ENCODE measurements at places on chromosomes 3 and 15. TPM values are rescaled to one million over a fixed set of nuclear protein-coding genes. Genes with fewer than 3 reads are reported as not detected.

- DNase-seq, result no peak
Observed at GRCh38 chr3:42720126-42720525, 17.5 kb upstream of the HHATL start.

DNA sequence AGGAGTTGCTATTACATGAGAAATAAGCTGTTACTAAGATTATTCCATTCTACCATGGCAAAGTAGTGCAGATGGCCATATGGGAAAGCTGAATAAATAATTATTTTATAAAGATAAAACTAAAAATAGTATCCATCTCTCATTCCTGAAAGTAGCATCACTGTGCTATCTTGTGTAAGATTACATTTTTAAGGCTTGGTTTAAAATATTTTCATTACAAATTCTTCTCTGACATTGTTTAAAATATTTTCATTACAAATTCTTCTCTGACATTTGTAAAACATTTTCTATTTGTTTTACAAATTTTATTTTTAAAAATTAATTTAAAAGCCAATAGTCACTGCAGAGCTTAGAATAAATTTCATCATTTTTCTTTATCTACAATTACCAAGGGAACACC lies 665.5 kb upstream of the NAALADL2 start:
- no peak for DNase-seq

The ZNF80 gene
- polyA plus RNA-seq, result not detected

GRCh38 chr15:37112971-37113670 lies 12.8 kb upstream of the MEIS2 start:
- no peak for DNase-seq

The CHRNA3 gene
- 2.3 TPM for polyA plus RNA-seq

DNA sequence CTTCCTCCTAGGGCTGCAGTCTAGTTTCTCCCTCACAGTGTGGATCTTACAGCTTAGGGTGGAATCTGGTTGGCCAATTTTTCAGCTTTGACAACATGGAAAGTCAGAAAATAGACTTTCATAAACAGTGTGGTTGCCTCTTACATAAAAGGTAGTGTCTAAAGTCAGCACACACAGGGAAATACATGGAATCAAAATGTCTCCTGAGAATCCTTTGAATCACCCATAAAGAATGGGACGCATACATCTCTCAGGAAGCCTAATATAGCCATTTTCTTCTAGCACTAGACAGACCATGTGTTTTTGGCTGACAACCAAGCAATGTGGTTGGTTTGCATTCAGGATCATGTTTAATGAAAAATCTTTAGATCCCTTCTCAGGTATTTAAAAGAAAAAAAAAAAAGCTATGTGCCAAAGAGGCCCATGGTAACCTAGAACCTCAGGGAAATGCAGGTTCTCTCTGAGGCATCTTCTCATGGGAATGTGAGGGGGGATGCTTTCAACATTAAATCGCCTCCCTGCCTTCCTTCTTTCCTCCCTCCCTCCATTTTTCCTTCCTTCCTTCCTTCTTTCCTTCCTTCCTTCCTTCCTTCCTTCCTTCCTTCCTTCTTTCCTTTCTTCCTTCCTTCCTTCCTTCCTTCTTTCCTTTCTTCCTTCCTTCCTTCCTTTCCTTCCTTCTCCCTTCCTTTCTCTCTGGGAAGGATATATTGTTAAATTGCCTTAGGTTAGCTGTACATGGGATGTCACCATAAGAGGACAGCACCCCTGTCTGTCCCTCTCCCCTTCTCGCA lies 34.3 kb upstream of the ZBTB38 start:
- no peak for DNase-seq

GRCh38 chr3:131925571-131925970 lies 109.2 kb downstream of the CPNE4 start:
- DNase-seq, result no peak

The SACM1L gene
- 43.2 TPM for polyA plus RNA-seq

- no peak for DNase-seq
Observed at GRCh38 chr3:49198611-49199230, 27.3 kb downstream of the KLHDC8B start.

- no peak for DNase-seq
Observed at GRCh38 chr3:45553469-45553974, 41.0 kb upstream of the LIMD1 start.

- DNase-seq, result peak; percentile 97
Observed at GRCh38 chr3:66038726-66039589, at the start of gene MAGI1. Gene MAGI1, minus strand, starts transcription at chr3:66038918. Its CDS starts 610 bp downstream, at chr3:66038308.

DNA sequence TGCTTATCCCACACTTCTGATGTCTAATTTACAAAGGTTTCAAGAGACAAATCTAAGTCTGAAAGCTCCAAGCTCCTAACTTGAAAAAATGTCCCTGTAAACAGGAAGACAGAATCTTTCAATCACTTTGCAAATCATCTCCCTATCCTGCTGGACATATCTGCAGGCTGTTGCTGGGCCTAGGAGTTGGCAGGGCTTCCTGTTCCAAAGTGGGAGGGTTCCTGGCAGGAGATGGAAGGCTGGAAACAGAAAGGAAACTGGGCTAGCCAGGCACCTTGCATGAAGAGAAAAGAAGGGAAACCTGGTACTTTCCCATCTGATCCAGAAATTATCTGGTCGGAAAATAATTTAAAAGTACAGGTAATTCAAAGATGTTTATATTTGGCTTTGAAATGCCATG lies 227.3 kb upstream of the IL12A start:
- no peak for DNase-seq
